Jurkat, Clone E6-1 (cell line): ENCODE measurements at places on chromosomes 7 and 10.

GRCh38 chr10:125083576-125083920, 76.8 kb downstream of the CTBP2 start:
- DNase-seq = no peak

DNA sequence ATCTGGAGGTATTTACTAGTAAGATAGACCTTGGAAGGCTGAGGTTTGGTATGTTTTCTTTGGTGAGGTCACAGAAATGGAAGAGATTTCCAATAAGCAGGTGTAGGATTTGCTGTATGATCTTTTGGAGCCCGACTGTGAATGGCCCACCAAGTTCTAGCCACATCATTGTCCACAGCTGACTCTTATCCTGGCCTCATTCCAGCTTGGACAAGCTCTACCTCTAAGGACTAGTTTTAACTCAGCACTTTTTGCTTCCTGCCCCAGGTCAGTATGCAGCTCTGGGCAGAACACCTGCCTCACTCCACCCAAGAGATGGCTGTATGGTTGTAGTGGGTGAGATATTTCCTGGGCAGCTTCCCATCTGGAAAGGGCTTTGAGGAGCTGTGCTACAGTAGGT, 6.1 kb upstream of the CPA4 start:
- DNase-seq = no peak

DNA sequence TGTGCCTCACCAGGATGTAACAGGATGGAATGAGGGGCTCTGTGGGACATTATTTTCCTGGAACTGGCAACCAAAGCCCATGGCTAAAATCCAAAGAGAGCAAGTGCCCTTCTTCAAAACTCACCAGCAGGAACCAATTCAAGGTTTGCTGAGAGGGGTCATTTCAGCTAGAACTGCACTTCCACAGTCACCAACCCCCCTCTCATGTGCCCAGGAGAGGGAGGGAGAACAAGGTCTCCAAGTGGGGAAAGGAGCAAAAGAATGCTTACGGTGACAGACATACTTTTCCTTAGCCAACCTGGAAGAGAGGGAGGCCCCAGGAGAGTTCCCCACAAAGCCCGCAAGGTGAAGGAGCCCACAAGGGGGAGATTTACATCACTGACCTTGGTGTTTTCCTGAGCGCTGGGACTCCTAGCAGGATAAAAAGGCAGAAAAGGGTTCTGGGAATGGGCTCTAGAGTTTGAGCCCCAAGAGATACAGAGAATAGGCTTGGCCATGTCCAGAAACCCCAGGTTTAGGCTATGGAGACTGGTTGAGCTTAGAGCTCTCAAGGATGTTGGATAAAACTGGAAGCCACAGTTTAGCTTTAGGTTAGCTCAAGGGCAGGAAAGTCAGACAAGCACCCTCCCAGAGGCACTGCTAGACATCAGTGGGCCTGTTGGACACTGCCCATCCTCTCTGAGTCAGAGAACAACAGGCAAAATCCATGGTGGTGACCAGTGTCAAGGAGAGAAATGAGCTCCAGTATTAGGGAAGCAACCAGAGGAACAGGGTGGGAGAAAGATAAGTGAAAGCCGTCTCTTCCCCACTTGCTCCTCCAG, 63.9 kb upstream of the GHITM start:
- no peak for DNase-seq

- DNase-seq = no peak
Observed at GRCh38 chr7:104225451-104225850, 17.6 kb upstream of the ORC5 start.

- DNase-seq = no peak
Observed at GRCh38 chr10:120861178-120861855, 10.2 kb downstream of the WDR11 start.

GRCh38 chr7:37285706-37286453, 162.8 kb downstream of the ELMO1 start:
- peak; percentile 51 for DNase-seq

DNA sequence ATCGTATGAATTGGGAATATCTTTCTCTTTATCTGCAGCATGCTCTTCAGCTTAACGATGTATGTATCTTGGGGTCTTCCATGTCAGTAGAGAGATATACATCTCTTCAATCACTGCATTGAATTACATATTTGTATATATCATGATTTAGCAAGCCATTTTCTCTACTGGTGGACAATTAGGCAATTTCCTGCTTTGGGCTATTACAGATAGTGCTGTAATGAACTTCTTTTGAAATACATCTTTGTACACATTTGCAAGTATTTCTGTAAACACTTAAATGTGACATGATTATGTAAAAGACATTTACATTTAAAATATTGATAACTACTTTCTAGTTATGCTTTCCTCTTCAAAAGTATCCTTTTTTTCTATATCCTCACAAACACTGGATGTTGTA, 199.0 kb downstream of the PPP1R9A start:
- no peak for DNase-seq

DNA sequence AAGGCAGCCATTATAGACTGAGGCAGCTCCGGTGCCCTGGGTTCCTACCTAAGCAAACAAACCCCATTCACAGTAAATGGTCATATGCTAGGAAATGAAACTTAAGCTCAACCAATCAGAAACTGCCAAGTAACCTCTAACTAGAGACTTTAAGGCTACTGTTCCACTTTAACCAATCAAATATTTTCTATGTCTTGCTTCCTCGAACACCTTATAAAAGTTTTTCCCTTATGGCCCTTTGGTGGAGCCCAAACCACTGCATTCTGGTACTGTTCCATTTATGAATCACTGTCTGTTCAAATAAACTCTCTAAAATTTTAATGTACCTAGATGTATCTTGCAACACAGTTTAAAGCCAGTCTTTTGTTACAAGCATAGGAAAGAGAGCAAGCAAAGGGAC, 361.1 kb downstream of the HGF start:
- no peak for DNase-seq

DNA sequence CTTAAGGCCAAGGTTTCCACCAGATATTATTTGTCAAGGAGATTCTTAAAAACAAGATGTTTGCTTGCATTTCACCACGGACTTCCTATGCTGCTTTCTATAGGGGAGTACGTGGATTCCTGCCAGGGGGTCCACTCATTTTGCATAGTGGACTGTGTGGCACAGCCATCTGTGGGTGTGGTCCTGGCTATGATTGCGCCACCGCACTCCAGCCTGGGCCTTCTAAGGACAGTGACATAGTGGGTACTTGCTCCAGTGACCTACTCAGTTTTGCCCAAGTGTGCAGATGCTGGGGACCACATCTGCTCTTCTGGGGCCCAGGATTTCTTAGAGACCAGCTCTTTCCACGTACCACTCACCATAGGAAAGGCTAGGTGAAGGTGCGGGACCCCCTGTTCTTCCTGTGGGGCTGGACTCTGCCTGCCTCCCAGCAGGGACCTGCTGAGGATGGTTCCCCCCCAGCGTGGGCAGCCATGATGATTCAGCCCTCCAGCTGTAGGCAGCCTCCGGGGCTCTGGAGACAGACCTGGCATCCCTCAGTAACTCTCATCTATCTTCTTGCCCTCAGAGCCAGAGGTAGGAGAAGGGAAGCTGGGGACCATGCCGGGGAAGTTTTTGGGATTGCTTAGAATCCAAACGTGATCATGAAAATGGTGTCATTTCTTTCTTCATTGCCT, 42.9 kb downstream of the HK1 start:
- no peak for DNase-seq

GRCh38 chr7:29599026-29599425, 35.4 kb downstream of the PRR15 start:
- DNase-seq = no peak

DNA sequence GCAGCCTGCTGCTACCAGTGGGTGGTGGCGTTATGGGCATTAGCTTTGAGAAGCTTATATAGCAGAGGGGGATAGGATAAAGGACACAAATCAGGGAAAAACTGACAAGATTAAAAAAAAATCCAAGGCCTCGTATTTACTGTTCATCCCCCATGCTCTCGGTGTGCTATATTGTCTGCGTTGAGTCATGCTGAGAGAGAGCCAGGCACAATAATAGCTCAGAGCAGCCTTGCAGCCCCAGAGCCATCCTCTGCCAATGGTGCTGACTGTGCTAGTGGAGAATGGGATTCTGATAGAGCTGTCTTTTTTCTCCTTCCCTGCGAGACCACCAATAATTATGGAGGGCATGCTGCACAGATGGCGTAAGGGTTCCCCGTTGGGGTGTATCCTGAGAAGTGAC, 51.7 kb upstream of the FZD1 start:
- DNase-seq = no peak

DNA sequence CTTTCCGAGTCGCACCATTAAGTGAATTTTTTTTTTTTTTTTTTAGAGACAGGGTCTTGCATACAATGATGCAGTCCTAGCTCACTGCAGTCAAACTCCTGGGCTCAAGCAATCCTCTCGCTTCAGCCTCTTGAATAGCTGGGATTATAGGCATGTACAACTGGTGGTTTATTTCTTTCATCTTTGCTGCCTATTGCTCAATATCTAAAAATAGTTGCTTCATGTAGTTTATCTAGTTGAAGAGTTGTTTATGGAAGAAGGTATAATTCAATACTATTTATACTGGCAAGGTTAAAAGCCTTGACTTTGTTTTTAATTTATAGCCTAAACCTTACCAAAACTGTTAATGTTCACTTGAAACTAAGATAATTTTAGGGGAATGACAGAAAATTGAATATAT, 66.9 kb downstream of the SEMA3D start:
- no peak for DNase-seq

DNA sequence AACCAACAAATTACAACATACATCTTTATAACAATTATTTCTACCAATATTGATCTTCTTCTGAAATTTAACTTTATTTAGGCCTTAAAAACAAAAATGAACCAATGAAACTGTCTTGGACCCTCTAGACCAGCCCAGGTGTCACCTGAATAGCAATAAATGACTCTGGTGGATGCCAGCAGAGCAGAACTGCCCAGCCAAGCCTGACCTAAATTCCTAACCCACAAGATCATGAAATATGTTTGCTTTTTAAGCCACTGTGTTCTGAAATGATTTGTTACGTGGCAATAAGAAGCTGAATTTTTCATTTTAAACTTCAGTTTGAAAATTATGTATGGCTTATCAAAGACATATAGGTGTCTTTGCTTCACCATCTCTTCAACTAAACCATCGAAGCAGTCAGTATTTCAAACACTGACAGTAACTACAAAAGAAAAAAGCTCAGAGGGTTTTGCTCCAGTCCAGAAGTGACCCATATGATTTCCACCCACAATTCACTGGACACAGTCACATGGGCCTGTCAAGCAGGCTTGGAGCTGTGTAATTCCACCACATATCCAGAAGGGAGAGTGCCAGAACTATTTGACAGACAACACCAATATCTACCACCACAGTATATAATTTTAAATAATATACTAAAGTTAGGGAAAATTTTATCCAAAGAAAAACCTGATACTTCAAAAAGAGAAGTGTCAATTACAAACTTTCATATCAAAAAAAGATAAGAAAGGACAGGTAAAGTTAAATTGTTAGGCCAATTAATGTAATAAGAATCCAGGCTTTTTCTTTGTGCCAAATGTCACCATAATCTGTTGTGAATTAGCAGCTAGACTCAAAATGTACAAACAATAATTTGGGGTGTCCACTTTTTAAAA, 94.5 kb downstream of the KMT2C start:
- DNase-seq = no peak

DNA sequence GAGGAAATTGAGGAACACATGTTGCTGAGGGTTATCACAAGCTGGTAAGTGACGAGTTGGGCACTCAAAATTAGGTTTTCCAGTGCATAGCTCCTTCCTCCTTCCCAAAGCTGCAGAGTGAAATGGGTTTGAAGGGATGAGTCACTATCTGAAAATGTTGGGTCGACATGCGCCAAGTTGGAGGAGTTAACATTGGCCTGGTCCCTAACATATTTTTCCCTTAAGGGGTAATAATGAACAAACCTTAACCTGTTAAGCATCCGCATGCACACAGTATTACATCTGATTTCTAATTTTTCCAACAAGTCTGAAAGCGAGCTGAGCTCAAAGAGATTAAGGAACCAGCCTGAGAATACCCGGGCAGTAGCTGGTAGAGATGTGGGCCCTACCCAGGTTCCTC, 20.7 kb upstream of the TECTB start:
- no peak for DNase-seq

DNA sequence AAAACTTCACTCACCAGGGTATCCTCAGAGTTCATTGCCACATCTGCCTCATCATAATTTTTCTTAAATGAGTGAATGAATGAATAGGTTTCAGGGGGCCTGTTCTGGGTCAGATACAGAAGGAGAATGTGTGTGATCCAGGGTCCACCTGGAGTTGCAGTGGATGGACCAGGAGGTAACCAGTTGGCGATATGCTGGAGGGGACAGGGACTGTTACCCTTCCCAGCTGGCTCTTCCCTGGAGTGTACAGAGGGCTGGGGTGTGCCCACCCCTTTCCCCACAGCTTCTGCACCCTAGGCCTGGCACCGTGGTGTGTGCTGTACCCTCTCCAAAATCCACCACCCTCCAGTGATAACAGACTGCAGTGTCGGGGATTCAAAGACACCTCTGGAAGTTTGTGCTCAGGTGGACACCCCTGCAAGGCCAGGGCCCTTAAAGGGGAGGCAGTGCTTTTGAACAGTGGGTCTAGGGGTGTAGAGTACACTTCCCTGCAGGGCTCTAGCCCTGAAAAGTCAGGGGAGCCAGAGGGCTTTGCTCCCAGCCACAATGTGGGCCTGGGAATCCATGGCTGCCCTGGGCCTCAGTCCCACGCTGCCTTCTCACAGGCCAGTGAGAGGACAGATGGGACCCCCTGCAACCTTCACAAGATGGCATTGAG, 134.4 kb upstream of the UNC5B start:
- DNase-seq = no peak

GRCh38 chr10:99620711-99621453, 643 bp upstream of the SLC25A28 start:
- DNase-seq = no peak

DNA sequence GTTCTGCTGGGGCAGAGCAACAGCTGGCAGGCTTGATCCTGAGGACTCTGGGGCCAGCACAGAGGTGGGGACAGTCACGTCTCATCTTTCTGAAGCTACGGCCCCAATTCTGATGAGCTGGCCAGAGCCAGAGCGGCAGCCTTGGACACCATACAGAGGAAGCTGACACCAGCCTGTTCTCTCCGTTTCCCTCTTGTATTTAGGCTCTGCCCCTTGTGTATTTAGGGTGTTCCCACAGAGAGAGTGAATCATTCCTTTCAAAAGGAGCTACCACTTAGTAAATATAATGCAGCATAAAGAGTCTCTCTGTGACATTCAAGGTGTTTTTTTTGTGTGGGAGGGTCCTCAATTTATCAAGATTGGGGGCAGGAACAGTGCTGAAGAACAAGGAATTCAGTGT, 109.2 kb downstream of the ZNF248 start:
- DNase-seq = no peak

DNA sequence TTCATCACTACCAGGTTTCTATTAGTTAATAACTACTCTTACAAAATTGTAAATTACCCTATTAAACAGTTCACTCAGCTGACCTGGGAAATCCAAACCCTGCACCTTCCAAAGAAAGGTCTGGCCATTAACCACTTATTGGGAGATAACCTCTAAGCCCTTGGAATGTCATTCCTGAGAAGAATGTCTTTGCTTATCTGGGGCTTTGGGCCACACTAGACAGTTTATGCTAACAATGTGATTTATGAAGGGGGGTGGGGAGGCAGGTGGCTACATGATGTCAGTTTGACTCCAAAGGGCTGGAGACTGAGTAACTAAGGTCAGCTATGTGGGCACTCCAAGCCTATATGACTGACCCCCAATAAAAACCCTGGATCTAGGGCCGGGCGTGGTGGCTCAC, 50.7 kb downstream of the AKR1D1 start:
- no peak for DNase-seq

- no peak for DNase-seq
Observed at GRCh38 chr10:32846974-32847373, 111.1 kb downstream of the ITGB1 start.

- DNase-seq = no peak
Observed at GRCh38 chr10:61076572-61077114, 132.7 kb upstream of the RHOBTB1 start.

- peak; percentile 65 for DNase-seq
Observed at GRCh38 chr10:110311357-110311949, 6.7 kb upstream of the SMNDC1 start.
